Hypothalamus (tissue), 51 donors: ENCODE measurements at places on chromosomes 4 and X.
A peak's percentile ranks its signal among the peaks of the same experiment; 100 is the strongest.

DNA sequence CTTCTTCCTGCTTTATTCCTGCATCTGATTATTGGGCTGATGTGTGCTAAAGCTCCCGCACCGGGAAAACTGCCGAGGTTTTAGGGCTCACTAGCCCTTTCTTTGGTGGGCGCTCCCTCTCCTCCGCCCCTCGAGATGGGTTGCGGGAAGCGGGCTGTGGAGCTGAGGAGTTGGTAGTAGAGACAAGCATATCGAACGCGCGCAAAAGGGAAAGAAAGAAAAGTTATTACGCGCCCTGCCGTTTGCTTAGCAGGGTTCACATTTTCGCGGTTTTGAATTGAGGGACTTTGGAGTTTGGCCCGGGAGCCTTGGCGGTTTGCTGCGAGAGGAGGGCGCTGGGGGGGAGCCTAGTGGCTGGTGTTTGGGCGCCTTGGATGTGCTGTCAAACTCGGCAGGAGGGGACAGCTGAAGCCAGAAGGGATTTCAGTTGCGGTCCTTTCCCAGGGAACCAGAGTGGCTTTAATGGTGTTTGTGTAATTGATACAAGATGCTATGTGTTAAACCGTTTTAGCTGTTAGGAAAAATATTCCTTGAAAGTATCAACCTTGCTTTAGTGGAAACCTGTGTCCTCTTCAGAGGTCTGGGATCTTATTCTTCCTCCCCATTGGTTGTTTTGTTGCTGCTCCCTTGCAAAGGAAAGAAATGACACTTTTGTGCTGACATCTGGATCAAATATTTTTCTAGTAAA is 1.1 kb downstream of the GAB1 start:
- peak; percentile 60 for DNase-seq

GRCh38 chrX:15906041-15906943 is 51.7 kb upstream of the AP1S2 start:
- DNase-seq: no peak

- DNase-seq: no peak
These were observed 10.3 kb upstream of the AKAP17A start for GRCh38 chrX:1581132-1581531.

GRCh38 chrX:12898073-12898472 is 8.3 kb upstream of the TLR8 start:
- no peak for DNase-seq

DNA sequence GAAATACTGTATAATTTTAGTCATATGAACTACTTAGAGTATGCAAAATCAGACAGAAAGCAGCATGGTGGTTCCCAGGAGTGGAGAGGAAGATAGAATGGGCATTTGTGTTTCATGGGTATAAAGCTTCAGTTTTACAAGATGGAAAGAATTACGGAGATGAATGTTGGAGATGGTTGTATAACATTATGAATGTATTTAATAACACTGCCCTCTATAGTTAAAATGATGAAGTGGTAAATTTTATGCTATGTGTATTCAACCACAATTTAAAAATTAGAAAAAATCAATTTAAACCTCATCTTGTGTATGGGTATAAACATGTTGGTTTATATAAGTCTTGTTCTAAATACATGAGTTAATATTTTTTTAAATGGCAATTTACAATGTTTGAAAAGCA is 521.1 kb downstream of the FSTL5 start:
- DNase-seq: no peak

DNA sequence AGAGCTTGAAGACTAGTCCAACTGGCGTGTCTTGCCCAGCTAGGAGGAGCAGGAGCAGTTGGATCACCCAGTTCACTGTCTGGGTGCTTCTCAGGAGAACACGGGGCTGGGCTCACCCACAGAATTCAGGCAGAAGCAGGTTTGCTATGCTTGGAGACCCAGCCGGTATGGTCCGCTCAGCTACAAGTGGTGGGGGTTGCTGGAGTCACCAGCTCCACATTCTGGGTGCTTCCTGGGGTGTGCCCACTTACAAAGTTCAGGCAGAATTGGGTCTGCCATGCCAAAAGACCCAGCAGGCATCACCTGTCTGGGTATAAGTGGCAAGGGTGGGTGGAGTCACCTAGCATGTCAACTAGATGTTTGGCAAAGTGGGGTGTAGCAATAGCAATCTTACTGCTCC is 1061.8 kb downstream of the PCDH19 start:
- DNase-seq: no peak

DNA sequence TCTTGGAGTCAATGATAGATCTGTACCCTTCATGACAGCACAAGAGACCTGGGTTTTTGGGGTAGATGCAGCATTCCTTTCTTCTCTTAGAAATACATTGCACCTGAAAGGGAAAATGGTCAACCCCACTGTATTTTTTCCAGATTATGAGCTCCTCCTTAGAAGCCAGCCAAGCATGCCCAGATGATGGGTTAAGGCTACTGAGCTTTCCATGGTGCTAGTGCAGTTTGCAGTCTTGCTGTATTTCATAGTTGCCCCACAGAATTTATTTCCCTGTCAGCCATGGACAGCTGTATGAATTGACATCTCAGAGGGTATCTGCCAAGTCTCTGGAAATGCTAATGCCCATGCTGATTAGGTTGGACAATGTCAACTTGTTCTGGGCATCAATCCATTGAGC is 73.7 kb upstream of the H2AZ1 start:
- no peak for DNase-seq

- no peak for DNase-seq
These were observed 1.6 kb downstream of the PRICKLE3 start for GRCh38 chrX:49184294-49185281.

- no peak for DNase-seq
These were observed 70.4 kb upstream of the NMU start for GRCh38 chr4:55706541-55706940.

DNA sequence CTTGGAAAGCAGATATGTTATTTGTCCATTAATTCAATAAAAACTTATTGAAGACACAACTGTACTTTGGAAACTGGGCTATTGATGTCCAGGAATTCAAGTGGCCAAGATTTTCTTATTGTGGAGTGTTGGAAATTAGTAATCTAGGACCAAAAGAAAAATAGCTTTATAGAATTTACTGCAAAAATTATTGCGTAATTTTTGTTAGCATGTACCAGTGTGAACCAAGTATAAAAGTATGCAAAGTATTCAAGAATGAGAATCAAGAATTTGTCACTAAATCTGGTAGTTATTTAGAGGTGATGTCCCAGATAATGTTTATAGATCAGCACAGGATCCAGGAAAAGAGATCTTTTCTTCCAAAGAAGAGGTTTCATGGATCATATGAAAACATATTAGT is 468.9 kb upstream of the CTSO start:
- no peak for DNase-seq

DNA sequence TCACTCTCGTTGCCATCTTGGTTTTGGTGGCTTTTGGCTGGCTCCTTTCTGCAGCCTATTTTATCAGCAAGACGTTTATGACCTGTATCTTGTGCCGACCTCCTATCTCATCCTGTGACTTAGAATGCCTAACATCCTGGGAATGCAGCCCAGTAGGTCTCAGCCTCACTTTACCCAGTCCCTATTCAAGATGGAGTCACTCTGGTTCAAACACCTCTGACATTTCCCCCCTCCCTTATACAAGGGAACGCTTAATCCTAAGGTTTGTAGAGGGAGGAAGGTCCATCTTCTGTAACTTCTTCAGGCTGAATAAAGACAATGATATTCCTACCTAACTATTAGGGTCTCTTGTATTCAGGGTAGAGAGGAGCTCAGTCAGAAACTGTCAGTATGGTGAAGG is 79.3 kb upstream of the SPANXB1 start:
- DNase-seq: no peak

DNA sequence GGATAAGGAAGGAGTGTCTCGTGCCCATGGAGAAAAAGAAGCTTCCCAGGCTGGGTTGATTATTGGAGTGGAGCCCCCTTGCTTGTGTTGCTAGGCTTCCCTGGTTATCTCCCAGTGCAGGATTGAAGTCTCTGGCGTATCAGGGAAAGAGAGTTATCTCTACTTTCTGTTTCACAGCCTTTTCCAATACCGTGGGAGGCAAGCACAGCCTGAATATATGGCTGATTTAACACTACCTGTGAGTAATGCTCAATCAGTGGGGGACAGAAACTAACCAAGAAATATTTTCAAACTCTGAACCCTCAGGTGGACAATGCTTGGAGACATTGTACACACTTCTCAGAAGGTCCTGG is 65.2 kb downstream of the SERPINA7 start:
- no peak for DNase-seq

GRCh38 chrX:147550217-147550616 is 361.5 kb upstream of the FMR1 start:
- no peak for DNase-seq

GRCh38 chrX:12137951-12138360 is 317 bp upstream of the FRMPD4 start:
- no peak for DNase-seq

DNA sequence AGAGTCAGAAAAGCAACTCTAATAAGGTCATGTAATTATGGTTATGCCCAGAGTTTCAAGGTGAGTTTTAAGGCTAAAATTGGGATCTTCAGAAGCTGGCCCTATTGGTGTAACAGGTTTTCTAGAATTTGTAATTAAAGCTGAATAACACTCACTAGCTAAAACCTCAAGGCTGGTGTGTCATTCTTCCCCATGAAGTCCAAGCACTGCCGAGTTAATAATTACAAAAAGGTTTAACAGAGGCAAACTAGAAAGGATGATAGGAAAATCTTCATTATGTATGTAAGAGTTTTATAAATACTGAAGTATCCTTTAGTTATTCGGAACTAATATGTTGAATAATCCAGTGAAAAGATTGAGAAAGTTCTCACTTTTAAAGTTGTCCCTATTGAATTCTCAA is 34.3 kb downstream of the MXRA5 start:
- no peak for DNase-seq

DNA sequence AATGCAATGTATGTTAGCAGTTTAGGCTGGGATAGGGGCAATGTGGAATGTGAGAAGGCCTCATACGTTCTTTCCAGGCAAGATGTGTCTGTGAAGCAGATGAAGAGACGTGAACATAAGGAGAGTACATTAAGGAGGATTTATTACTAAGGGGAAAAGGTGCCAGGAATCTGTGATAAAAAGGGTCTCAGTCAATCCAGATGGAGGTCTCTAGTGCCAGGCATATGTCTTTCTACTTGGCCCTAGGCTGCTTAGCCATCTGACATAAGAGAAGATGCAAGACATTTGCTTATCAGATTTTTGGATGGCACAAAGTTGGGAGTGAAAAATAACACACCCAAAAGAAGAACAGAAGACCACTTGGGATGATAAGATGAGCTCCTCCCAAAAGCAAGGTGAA is 93.0 kb upstream of the PRKG2 start:
- no peak for DNase-seq

DNA sequence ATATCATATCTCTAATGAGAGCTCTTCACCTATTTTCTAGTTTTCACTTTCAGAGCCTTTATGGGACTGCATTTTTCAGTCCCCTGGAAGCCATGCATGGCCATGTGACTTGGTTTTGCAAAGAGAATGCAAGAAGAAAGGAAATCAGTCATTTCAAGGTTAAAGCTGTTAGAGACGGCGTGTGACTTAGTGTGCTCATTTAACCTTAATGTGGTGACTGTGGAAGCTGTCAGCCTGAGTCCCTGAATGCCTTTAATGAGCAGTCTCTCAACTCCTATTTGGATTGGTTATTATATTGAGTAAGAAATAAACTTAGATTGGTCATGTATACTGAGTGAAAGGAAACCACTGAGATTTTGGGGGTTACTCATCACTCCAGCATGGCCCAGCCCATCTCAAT is 212.7 kb downstream of the KCNIP4 start:
- no peak for DNase-seq

- DNase-seq: no peak
These were observed 1020.9 kb upstream of the INTU start for GRCh38 chr4:126611900-126612299.

DNA sequence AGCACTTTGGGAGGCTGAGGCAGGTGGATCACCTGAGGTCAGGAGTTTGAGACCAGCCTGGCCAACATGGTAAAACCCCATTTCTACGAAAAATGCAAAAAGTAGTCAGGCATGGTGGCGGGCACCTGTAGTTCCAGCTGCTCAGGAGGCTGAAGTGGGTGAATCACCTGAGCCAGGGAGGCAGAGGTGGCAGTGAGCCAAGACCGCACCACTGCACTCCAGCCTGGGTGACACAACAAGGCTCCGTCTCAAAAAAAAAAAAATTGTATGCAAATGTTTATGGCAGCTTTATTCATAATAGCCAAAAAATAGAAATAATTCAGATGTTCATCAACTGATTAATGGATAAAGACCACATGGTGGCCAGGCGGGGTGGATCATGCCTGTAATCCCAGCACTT is 9.8 kb upstream of the NOCT start:
- no peak for DNase-seq

GRCh38 chrX:149858592-149858991 is 22.4 kb upstream of the MAGEA8 start:
- no peak for DNase-seq

DNA sequence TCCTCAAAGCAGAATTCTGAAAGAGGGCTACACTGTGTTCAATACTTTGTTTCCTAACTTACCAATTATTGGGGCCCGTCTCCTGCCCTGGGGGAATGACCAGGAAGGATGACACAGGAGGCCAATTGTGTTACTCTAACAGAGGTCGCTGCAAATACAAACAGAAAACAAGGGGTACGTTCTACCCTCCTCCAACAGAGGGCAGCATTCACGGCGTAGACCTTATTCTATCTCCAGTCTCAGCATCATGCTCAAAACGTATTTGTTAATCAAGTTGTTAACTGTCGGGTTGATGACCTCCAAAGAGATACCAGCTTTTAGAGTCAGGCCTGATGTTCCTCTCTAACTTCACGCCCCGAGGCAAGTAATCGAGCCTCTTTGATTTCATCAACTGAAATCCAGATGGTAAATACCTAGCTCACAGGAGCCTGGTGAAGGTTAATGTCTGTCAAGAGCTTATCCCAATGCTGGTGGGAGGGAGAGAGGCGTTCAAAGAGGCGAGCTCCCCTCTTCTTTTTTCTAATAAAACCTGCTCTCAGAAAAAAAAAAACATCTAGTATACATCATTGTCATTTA is 181.0 kb upstream of the KCNIP4 start:
- no peak for DNase-seq

- DNase-seq: no peak
These were observed 101.8 kb downstream of the HMX1 start for GRCh38 chr4:8769645-8770517.
